ENCODE measurements at places on chromosomes 7 and 10.

- no peak for DNase-seq
Observed at GRCh38 chr10:59148701-59149100, 27.7 kb upstream of the PHYHIPL start.

DNA sequence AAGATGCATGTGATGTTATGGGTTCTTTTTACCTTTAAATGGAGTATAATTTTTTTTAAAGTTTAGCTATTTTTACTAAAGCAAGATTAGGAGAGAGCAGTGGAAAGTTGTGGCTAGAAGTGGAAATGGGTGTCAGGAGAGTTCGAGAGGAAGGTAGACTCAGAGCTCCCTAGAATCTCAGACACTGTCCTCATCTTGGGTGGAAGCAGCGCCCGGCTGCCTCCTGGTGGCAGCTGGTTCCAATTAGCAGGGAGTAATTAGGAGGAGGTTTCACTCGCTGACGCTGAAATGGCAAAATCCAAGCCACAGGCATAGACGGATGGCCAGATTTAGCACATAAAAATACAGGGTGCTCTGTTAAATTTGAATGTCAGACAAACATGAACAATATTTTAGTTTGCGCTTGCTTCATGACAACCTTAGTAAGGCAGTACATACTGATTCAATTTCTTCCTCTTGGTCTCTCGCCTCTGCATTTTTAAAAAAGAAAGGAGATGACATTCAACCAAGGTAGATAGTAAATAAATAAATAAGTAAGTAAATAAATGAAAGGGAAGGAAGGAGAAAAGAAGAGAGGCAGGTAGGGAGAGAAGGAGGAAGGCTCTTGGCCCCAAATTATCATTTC lies 58.5 kb downstream of the LGI1 start:
- DNase-seq: peak; percentile 18

GRCh38 chr7:121510302-121510701 lies 114.2 kb upstream of the FAM3C start:
- DNase-seq: peak; percentile 25

- DNase-seq: no peak
Observed at GRCh38 chr7:138105221-138105620, 29.0 kb downstream of the AKR1D1 start.

- no peak for DNase-seq
Observed at GRCh38 chr7:2042650-2043049, 190.1 kb downstream of the MAD1L1 start.

- DNase-seq: no peak
Observed at GRCh38 chr10:71562181-71562580, 157.4 kb downstream of the C10orf105 start.

DNA sequence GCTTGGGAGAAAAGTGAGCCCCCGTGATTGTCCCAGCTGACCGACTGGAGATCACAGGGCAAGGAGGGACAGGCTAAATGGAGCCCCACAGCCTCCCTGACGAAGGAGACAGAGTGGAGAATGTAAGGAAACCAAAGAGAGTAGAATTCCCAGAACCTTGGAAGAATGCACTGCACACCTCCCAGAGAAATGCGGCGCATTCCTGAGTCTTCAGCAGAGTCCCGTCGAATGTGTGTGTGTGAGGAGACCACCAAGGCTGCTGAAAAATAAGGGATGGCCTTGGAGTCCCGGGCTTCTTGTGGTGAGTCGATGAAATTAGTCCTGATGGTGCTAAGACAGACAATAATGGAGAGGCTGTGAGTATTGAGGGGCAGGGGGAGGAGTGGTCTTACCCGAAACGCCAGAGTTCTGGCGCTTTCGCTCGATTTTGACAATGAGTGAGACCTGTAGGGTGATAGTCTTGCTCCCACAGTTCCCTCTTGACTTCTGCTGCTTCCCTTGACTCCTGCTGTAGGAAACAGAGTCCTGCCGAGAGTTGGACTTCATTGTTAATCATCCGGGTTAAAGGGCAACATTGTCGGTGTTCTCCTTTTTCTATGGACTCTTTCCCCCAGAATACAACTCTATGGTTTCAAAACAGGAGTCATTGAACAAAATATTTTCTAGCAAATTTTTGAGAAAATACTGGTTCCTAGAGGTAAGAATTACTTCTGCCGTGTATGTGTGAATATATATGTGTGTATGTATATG lies 103.2 kb downstream of the CNNM2 start:
- no peak for DNase-seq

- no peak for DNase-seq
Observed at GRCh38 chr10:70661623-70662361, 10.5 kb upstream of the ADAMTS14 start.

GRCh38 chr7:127715901-127716300 lies 63.9 kb downstream of the SND1 start:
- DNase-seq: no peak

- DNase-seq: no peak
Observed at GRCh38 chr7:151807846-151808245, 69.1 kb downstream of the PRKAG2 start.

DNA sequence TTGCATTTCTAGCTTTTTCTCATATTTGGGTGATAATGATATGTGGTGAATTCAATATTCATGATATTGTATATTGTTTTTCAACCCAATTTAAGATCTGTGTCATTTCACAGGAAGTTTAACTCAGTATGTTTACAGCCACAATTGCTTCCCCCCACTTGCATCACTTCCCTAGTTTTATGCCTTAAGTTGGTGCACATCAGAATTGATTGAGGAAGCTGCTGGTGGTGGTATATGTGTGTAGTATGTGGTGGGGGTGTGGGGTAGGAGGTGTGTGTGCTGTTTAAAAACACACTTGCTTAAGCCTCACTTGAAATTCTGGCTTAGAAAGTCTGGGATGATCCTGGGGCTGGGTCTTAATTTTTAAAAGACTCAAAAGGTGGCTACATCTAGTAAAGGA lies 245.1 kb upstream of the AOAH start:
- DNase-seq: peak; percentile 40

DNA sequence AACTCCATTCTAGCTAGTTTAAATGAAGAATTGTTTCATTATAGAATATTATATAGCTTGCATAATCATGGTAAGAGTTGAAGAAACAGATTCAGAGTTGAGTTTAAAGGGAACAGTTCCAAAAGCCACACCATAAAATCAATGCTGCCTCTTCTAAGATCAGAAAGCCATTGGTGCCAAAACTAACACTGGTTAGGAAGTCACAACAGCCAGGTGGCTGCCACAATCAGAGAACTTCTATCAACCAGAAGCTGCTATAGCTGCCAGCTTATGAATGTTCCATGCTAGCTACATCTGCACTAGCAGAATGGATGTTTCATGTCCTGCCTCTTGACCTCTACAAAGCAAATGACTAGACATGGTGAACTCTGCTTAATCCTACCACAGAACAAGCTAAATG lies 583.1 kb upstream of the LRRN3 start:
- no peak for DNase-seq

- no peak for DNase-seq
Observed at GRCh38 chr10:15163253-15163828, 5.2 kb downstream of the NMT2 start.

DNA sequence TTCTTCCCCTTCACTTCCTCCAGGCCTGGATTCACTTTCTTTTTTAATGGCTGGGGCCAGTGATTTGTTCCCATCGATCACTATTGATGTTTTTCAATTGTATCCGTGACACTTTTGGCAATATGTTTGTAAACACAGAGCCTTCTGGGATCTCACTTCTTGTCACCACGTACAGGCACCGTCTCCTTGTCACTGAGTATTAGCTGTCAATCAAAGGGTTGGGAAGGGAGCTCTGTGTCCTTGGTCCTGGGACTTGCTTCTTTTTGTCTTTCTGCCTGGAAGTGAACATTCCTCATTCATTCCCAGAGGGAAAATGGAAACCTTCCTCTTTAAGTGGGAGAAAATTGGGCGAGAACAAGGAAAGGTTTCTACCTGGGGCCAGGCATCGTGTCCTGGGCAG lies 157.4 kb downstream of the PLXNA4 start:
- DNase-seq: no peak

DNA sequence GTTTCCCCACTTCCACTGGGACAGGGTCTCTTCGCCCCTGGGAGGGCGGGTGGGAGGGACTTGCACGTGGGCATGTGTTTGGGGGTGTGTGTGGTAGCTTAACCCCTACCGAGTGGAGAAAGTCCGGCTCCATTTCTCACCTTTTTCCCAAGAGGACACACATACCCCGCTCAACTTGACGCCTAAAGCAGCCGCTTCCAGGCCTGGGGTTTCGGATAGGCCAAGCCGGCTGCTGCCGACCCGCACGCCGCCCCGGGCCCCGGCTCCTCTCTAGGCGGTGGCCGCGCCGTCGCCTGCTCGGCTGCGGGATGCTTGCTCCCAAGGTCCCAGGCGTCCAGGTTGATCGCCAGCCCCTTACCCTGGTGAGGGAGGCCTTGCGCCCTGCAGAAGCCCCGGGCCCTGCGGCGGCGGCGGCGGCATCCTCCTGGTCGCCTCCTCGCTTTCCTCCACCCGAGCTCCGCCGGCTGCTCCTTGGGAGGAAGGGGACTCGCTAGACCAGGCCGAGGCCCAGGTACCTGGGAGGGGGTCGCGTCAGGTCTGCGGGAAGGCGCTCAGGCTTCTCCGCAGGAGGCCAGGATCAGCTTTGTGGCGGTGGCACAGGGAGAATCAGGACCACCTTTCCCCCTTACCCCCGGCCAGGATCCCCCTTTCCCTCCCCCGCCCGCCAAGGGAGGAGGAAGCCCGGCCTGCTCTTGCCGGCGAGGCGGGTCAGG lies 3.2 kb upstream of the GATA3 start:
- no peak for DNase-seq

DNA sequence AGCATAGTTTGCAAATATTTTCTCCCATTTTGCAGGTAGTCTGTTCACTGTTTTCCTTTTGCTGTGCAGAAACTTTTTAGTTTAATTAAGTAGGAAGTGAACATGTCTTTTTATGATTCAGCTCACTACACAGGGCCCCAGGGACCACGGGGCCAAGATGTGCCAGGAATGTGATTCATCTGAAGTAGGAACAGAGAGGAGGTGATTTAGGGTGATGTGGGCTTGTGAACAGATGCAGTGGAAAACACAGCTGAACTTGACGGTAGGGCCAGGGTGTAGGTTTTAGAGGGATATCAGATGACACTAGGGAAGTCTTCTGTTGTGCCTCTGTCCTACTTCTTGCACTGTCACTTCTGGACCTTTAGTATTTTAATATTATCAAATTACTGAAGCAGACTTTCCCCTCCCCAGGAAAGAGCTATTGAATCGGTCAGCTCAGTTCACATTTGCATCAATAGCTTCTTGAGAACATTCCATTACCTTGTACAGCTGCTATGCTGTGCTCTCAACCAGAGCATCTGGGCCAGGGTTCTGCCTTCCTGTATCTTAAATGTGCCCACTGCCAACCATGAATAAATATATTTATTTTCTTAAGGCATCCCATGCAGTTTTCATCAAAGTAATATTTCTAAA lies 96.9 kb downstream of the OSBPL3 start:
- no peak for DNase-seq

DNA sequence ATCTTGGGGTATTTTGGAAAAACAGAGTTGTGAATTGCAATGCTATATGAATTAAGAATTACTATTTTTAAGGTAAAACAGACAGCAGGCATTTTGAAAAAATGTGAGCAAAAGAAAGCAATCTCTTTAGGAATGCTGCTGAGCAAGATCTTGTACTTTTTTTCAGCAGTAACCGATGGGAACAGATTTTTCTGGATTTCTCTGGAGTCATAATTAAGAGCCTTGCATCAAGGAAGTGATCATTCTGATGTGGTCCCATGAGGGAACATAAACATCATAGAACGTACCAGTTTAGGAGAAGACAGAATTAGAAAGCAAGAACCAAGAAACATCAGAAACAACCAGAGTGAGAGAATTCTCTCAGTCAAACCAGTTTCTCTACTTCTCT lies 157.0 kb upstream of the AGR3 start:
- DNase-seq: no peak

- DNase-seq: no peak
Observed at GRCh38 chr10:126171555-126171954, 216.7 kb downstream of the ADAM12 start.

- no peak for DNase-seq
Observed at GRCh38 chr10:115849197-115849596, 423.8 kb downstream of the GFRA1 start.

GRCh38 chr7:151366880-151367222 lies 25.2 kb downstream of the NUB1 start:
- no peak for DNase-seq

GRCh38 chr10:33913194-33913593 lies 578.7 kb upstream of the NRP1 start:
- no peak for DNase-seq

DNA sequence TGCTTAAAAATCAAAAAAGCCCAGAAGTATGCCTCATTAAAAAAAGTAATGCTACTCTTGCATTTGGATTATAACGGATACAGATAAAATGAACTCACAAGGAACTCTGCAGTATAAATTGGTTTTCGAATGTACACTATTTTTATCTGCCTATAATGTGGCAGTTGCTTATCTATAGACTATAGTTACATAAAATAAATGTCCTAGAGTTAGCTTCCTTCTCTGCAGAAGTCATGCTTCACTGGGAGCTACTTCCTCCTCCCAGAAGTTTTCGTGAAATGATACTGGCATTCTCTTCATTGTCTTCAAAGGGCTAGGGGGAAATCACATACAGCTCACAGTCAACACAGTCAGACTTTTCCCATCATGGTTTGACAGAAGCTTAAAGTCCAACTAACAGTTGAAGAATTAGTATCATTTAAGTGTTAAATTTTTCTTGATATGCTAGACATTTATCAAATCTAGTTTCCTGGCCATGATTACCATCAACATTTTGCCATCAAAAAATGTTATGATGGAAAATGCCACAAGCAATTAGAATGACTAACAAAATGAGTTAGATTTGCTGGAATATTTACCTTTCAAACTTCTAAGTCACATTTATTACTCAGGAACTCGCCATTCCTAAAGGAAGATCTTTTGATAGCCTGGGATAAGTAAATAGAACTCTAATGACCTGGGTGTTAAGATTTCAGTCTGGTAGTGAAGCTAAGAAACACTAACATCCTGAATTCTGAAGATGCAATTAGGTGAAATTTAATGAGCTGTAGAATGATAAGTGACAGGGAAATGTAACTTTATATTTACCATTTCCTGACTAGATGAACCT lies 87.3 kb upstream of the TRIL start:
- DNase-seq: no peak

- peak; percentile 43 for DNase-seq
Observed at GRCh38 chr10:114801411-114801813, 20.2 kb upstream of the FHIP2A start.
